Mesothelial cell of epicardium (in vitro differentiated cells): ENCODE measurements at places on chromosomes 1 and 21. TPM values are rescaled to one million over a fixed set of nuclear protein-coding genes. Genes with fewer than 3 reads are reported as not detected.

DNA sequence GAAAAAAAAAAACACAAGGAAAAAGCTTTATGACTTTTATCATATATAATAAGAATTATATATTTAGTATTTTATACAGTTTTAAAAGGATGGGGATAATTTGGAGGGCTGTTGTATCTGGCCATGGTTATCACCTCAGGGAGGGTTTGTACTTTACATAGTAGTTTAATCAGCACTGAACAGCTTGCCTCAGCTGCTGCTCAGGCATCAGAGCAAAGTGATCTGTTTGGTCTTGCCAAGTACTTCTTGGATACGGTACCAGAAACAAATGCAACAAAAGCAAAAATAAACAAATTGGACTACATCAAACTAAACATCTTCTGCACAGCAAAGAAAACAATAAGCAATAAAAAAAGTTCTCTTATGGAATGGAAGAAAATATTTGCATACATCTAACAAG is 2.6 kb upstream of the SPTA1 start:
- no peak overlapping the region for H3K27ac ChIP-seq
- no peak for DNase-seq
- H3K4me1 ChIP-seq = no peaks in the 10 kb centered on the region
- no peaks in the 10 kb centered on the region for H3K27me3 ChIP-seq

DNA sequence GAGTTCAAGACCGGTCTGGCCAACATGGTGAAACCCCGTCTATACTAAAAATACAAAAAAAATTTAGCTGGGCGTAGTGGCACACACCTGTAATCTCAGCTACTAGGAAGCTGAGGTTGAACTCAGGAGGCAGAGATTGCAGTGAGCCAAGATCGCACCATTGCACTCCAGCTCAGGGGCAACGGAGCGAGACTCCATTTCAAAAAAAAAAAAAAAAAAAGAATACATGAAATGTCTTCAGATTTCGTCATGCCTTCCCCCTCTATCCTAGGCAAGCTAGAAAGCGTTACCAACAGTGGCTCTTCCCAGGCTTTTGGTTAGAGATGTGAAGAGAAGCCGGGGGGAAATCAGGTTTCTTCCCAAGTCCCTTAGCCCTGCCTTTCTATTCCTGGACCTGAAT is 3.6 kb downstream of the TFF1 start:
- no peaks in the 10 kb centered on the region for H3K36me3 ChIP-seq
- no peak overlapping the region for H3K4me3 ChIP-seq
- DNase-seq = no peak
- H3K27ac ChIP-seq = no peak overlapping the region

DNA sequence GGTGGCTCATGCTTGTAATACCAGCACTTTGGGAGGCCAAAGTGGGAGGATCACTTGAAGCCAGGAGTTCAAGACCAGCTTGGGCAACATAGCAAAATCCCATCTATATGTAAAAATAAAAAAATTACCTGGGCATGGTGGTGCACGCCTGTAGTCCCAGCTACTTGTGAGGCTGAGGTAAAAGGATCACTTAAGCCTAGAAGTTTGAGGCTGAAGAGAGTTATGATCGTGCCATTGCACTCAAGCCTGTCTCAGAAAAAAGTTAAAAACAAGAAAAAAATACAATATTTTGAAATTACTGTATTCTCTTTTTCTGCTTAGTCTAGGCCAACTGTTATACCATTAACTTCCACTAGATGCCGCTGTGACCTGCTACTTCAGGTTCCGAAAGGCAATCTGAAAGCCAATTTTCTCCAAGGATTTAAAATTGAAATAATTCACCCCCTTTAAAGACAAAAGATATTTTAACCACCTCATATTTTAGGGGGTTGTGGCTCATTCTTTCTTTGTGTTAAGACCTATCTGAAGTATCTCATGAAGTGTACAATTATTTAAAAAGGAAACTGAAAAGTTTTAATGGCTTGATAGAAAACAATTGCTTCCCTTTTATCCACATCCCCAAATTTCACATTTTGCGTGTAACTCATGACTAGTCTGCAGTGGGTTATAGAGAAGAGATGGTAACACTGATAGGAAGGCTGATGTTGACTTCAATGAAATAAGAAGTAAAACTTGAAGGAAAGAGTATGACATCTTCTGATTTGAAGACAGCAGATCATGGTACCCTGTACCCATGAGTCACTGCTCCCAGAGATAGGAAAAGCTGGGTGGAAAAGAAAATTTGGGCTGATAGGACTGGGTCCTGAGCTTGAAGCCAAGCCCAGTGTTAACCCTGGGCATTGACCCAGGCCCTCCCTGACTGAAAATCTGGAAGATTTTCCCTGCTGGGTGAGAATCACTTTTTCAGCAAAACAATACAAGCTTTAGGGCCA is 24.4 kb upstream of the CLDN14 start:
- no peak overlapping the region for H3K27ac ChIP-seq
- no peaks in the 10 kb centered on the region for H3K36me3 ChIP-seq
- peaks cover 16% of the 10 kb centered on the region for H3K4me1 ChIP-seq
- no peak overlapping the region for H3K4me3 ChIP-seq
- DNase-seq = no peak

GRCh38 chr1:168709405-168710363 is 19.3 kb downstream of the DPT start:
- no peak overlapping the region for H3K4me3 ChIP-seq
- no peak overlapping the region for H3K27ac ChIP-seq
- peaks cover 2% of the 10 kb centered on the region for H3K27me3 ChIP-seq
- no peaks in the 10 kb centered on the region for H3K36me3 ChIP-seq
- peaks cover 12% of the 10 kb centered on the region for H3K4me1 ChIP-seq
- DNase-seq = no peak

- no peaks in the 10 kb centered on the region for H3K27me3 ChIP-seq
- no peak overlapping the region for H3K4me3 ChIP-seq
- H3K4me1 ChIP-seq = peaks cover 19% of the 10 kb centered on the region
- H3K27ac ChIP-seq = no peak overlapping the region
Measured at GRCh38 chr1:151639466-151639865, 27.6 kb downstream of the SNX27 start.

- H3K27me3 ChIP-seq = peaks cover 12% of the 10 kb centered on the region
- no peaks in the 10 kb centered on the region for H3K36me3 ChIP-seq
- no peak overlapping the region for H3K27ac ChIP-seq
- DNase-seq = no peak
Measured at GRCh38 chr21:40507978-40508377, 339.0 kb downstream of the DSCAM start.

DNA sequence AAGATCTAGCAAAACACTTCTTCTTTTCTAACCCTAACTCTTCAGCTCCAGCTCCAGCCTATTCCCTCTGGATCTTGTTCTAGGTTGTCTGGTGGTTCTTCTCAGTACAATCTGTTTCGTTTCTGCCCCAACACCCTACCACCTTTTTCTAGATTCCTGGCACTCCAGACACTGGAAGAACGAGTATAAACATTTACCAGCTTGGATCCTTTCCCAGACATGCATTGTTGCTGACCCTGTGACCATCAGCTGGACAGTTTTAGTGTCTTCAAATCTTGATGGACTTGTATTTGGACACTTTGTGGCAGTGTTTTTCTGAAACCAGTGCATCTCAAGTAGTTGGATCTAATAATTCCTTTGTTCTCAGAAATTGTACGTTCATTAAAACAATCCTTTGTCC is 30.6 kb upstream of the CACNA1E start:
- no peaks in the 10 kb centered on the region for H3K36me3 ChIP-seq
- H3K27me3 ChIP-seq = peaks cover 27% of the 10 kb centered on the region
- no peak overlapping the region for H3K4me3 ChIP-seq
- DNase-seq = no peak
- no peaks in the 10 kb centered on the region for H3K4me1 ChIP-seq
- no peak overlapping the region for H3K27ac ChIP-seq

GRCh38 chr1:37732111-37732780 is 32.7 kb downstream of the EPHA10 start:
- H3K27ac ChIP-seq = no peak overlapping the region
- H3K36me3 ChIP-seq = no peaks in the 10 kb centered on the region
- DNase-seq = no peak

DNA sequence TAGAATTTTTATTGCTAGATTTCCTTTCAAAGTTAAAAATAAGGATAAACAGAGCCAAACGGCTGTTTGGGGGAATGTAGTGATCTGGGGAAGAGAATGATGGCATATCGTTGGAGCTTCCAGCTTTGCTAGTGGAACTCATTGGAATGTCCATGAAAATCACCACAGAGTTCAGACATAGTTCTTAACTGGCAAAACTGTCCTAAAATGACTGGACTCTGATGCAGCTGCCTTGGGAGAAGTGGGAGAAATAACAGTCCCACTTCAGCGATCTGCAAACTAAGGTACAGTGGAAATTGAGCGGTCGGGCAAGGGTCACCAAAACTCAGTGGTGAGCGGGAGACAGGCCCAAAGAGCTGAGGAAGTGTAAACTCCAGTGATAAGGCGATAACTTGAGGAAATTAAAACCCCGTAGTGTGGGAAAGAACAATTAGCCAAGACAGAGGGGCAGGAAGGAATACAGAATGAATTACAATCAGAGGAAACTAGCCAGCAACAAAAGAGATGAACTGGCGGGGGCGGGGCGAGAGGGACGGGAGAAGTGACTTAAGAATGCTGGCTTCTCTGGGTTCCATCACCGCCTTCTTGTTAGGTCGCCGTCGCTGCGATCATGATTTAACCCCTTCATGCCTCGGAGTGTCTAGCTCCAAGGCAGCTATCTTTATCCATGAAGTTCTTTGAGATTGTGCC is 89.8 kb upstream of the ARHGAP29 start:
- DNase-seq = no peak
- no peaks in the 10 kb centered on the region for H3K27me3 ChIP-seq
- H3K4me1 ChIP-seq = peaks cover 74% of the 10 kb centered on the region
- H3K27ac ChIP-seq = peak overlapping the region; percentile 48
- H3K4me3 ChIP-seq = peak overlapping the region; percentile 24

GRCh38 chr1:156760092-156760795 is 7.1 kb upstream of the PRCC start:
- H3K36me3 ChIP-seq = no peaks in the 10 kb centered on the region
- H3K27ac ChIP-seq = peak overlapping the region; percentile 61
- H3K27me3 ChIP-seq = no peaks in the 10 kb centered on the region
- DNase-seq = no peak

TP73 gene
- 1.0 to 1.4 TPM (median 1.2 TPM) in 3 replicates for total RNA-seq

PLA2G2F gene
- total RNA-seq = not detected in 3 replicates
